Renal pelvis (tissue), 12 donors: ENCODE measurements at places on chromosomes 3 and 15. TPM values are rescaled to one million over a fixed set of nuclear protein-coding genes. Genes with fewer than 3 reads are reported as not detected.

REC114 gene
- polyA plus RNA-seq = not detected

GRCh38 chr3:117631781-117632180, 922.2 kb downstream of the TUSC7 start:
- DNase-seq = no peak

- DNase-seq = no peak
Observed at GRCh38 chr3:45690336-45691035, 1.3 kb downstream of the SACM1L start.

GRCh38 chr3:13282358-13282985, 137.7 kb downstream of the NUP210 start:
- no peak for DNase-seq

GRCh38 chr3:32595323-32595722, 24.7 kb upstream of the DYNC1LI1 start:
- DNase-seq = no peak

DNA sequence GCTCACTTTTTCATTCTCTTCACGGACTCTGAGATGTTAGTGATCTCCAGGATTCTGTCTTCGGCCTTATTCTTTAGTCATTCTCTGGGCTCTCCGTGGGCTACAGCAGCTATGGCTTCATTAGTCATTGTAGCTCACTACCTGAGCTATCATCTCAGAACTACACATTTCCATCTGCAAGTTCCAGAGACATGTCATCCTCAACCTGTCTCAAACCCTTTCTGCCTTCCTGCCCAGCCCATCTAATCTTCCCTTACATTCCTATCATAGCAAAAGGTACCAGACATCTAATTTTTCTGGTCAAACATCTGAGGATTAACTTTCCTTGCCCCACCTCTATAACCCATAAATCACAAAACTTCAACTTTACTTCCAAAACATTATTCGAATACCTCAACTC, 13.2 kb downstream of the TSPAN3 start:
- DNase-seq = no peak

DNA sequence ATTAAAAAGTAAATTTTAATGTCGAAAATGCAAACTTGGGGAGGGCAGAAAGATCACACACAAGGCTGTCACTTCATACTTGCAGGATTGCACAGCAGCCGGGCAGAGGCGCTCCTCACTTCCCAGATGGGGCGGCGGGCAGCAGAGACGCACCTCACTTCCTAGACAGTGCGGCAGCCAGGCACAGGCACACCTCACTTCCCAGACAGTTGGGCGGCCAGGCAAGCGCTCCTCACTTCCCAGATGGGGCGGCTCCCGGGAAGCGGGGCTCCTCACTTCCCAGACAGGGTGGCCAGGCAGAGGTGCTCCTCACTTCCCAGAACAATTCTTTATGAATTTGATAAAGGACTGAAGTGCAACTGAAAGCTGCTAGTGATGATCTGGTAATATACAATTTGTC, 21.2 kb downstream of the RLBP1 start:
- DNase-seq = no peak

DNA sequence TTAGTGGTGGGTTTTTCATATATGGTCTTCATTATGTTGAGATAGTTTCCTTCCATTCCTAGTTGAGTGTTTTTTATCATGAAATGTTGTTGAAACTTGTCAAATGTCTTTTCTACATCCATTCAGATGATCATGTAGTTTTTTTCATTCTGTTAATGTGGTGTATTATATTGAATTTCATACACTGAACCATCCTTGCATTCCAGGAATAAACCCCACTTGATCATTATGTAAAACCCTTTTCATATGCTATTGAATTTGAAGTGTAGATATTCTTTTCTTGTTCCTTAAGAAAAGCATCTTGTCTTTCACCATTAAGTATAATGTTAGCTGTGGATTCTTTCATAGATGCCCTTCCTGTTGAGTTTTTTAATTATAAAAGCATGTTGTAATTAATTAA, 42.9 kb downstream of the PIAS1 start:
- DNase-seq = no peak
